ENCODE measurements at places on chromosomes 5 and 9.
A peak's percentile ranks its signal among the peaks of the same experiment; 100 is the strongest.

DNA sequence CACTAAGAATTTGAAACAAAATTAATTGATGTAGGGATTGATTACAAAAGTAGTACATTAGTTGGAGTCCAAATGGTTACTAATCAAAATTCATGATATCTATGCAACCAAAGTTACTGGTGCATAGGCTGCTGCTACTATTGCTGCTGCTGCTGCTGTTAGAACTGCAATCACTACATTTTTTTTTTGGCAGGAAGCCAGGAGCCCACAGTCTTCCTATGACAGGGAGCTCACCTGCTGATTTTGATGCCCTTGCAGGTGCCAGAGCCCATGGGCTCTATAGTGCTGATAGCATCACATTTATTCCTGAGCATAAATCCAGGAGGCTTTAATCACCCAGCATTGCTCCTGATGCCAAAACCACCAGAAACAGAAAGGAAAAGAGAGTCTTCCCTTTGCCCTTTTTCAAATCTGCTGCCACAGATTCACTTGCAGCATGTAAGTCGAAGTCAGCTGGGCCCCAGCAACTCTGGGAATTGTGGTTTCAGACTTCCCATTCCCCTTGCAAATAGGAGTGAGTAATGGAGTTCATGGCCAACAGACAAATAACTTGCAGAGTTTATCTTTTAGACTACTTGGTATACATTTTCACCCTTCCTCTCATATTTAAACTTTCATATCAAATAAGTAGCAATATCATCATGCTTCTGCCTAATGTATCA, 17.6 kb downstream of the SLCO6A1 start:
- no peak for DNase-seq

DNA sequence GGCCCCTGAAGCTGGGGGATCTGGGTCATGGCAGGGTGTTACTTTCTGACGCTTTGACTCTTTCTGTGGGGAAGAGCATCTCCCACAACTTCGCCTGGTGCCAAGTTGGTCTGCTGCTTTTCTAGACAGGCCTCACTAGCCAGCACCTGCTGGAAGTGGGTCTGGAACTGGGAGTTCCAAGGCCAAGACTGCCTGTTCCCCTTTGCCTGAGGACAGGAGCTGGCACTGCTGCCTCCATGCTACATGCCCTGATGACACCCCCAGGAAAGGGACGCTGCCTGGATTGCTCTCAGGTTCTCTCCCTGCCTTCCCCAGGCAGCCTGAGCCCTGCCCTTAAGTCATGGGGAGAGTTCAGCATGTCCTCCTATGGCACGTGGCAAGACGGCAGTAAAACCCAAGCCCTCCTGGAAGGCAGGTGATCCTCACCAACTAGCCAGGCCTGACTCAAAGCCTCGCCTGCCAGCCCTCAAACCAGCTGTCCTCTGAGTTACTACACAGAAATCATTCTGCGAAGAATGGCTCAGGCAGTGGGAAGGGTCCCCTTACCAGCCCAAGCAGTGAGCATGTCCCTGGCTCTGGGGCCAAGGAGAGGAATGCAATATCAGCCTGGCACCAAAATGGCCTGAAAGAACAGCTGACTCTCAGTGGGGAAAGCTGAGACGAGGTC, 35.8 kb downstream of the SEC61B start:
- no peak for DNase-seq

- DNase-seq: peak; percentile 11
Observed at GRCh38 chr9:38200431-38200830, 131.4 kb upstream of the SHB start.

DNA sequence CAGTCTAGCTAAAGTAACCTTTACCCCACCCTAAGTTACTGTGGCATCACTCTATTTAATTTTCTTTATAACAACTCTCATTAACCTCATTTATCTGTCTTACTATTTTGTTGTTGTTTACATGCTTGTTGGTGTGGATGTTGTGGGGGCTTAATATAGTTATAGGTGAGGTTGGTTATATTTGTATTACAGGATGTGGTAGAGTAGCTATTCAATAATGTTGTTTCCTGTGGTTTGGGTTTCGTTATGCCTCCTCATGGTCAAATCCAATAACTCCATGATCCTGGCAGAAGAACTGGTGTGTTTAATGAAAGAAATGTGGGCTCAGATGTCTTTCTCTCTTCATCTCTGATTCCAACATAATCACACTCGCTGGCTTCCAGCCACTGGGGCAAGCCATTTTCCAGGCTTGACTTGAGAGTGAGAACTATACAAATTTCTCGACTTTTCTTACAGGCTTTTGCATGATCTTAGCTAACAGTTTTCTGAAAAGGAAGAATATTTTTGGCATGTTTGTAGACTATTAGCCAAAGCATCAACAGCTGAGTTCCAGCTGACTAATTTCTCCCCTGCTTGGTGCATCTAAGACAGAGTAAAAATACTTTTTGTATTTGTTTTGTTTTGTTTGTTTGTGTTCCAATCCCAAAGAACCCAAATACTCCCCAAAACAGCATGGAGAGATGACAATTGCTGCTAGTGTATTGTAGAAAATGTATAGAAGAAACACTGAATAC, 303.7 kb upstream of the PAPPA start:
- DNase-seq: no peak

DNA sequence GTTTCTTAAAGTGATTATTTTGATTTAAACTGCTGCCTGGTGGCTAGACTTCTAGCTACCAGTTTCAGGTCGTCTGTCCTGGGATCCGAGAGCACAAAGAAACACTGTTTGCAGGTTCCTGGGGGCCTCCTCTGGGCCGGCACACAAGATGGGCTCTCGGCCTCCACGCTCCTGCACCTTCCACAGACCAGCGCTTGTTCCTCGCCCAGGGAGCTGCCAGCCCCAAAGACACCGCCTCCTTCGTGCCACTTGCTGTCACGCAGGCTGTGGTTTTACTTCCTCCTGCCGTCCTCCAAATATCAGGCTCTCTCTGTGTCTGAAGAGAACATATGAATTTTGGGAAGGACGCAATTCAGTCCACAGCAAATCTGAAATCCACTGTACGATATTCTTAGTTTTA, 105.8 kb downstream of the ROR2 start:
- peak; percentile 20 for DNase-seq
